ENCODE measurements at places on chromosomes 16 and 17. TPM values are rescaled to one million over a fixed set of nuclear protein-coding genes. Genes with fewer than 3 reads are reported as not detected.

DNA sequence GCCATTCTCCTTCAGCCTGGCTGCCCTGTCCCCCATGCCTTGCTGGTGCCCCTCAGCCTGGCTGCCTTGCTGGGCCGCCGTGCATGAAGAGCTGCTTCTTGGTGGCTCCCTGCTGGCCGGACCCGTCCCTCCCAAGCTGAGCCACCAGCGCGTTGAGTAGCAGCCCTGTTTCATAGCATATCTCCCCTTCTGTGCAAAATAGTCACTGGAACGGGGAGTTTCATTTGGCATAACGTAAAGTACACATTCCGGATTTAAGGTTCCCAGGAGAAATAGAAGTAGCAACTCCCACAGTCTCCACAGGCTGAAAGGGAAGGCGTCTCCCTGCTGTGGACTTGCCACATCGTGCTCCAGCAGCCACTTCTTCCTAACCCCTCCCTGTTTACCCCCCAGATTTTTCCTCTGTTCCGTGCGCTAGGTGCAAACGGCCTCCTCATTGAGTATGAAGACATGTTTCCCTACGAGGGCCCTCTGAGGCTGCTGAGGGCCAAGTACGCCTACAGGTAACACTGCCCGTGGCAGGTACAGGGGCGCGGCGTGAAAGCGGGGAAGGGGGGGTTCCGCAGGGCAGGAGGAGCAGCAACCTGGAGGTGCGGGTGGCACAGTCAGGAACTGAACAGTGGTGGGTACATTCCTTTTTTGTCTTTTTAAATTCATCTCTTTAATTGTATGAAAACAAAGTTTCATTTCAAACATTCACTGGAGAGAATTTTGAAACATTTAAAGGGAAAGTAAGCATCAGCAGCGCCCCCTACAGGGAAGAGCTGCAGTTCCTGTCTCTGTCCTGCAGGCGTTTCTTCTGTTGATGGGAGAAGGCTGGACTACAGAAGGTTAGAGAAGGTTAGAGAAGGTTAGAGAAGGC is 5.8 kb upstream of the OGFOD3 start:
- no peak for DNase-seq

DNA sequence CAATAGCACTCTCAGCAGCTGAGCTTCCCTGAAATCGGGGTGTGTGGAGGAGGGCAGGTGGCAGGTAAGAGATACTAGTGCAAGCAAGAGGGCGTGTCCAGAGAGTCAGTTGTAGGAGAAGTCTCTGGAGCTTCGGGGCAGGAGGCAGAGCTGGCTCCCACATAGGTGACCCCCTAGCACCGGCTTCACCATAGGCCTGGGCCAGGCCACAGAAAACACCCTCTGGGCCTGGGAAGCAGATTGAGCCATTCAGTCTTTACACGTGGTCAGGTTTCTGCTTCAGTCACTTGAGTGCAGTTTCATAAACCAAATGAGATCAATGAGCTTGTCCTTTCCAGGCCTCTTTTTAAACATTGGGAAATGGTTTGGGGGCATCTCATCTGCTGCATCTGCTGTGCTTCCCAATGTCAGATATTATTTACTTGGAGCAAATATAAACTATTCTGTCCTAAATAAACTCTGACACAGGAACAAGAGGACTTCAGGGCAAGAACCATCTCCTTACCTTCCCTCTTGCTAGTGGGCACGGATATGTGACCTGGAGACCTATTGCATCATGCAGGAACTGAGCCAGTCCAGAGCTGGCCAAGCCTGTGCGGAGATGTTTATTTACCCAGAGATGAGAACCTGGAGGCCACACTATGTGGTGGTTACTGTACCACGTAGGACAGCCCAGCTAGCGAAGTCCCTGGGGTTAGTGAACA is 16.1 kb downstream of the CCR7 start:
- peak; percentile 74 for DNase-seq

DNA sequence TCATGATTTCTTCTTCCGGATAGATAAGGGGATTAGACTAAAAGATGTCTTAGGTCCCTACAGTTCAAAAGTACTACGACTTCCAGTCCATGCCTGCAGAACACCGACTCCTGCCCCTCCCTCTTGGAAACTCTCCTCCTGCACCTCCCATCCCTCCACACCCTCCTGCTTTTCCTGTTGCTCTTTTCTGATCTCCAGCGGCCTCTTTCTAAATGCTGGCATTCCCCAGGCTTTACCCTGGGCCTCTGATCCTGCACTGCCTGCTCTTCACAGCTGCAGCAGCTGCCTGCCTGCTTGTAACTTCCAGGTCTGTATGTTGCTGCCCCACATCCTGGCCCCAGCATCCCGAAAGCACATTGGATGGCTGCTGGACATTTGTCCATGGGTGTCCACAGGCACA is 154.2 kb downstream of the KCNJ12 start:
- no peak for DNase-seq

The SBK1 gene
- total RNA-seq = not detected

DNA sequence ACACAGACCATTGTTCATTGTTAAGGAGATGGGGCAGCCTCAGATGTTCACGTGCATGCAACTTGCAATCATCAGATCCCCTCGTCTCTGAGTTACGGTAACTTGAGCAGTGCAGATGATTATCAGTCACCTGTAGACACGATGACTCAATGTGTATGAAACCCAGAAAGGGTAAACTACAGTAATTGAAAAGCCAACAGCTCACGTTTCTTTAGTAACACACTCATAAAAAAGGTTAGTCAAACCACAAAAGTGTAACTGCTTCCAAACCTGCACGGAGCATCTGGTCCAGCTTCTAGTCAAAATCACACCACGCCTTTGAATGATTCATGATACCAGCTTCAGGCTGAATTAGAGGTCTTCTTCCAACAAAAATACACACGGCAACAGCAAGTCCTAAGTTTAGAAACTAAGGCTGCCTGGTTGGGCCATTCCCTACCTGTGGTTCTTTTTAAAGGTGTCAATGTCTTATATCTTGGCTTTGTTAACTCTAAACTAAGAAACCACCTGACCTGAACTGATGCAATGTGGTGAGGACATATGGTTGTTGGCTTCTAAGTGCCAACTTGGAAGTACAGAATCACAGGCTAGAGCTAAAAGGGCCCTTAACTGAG is 32.3 kb downstream of the GRB7 start:
- peak; percentile 75 for DNase-seq

GRCh38 chr17:76240461-76241203 is at the start of gene RNF157:
Gene RNF157 (minus strand): TSS chr17:76240493. CDS start chr17:76240240, 253 bp downstream.
- DNase-seq = peak; percentile 66

- DNase-seq = no peak
Measured at GRCh38 chr16:2277466-2278271, 9.7 kb upstream of the RNPS1 start.

The SOX9 gene
- total RNA-seq = 9.0 TPM

The CENPT gene
- 31.2 TPM for total RNA-seq

The CHST6 gene
- total RNA-seq = 0.96 TPM

DNA sequence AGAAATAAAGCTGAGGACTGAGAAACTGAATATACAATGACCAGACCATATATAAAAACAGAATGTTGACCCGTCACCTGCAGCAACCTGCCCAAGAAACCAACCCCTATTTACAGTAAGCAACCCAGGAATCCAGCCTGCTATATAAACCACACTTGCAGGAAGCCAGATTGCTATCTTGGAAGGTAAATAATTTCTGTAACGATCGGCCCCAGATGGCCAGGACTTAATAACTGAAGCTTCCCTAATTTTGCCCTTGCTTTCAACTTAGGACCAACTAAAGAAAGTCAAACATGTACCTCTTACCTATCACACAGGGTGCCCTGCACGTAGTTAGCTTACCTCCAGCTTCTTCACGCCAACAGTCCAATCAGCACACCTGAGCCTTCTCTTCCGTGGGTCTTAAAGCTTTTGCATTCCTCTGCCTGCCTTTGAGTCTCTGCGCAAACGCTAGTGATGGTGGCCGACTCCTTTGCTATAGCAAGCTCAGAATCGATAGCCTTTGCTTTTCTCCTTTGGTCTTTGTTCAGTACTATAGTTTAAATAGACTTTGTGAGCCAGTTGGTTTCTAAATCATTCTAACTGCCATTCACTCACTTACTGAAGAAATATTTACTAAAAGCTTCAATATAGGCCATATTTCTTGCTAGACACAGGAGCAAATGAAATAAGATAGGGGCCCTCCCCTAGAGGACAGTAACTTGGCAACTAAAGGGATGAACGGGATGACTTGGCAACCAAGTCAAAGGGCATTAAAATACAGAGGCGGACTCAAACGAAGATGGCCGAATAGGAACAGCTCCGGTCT is 31.3 kb downstream of the MPHOSPH6 start:
- no peak for DNase-seq

GRCh38 chr16:1109648-1110047 is 13.6 kb upstream of the C1QTNF8 start:
- DNase-seq = no peak

The CLEC18B gene
- total RNA-seq = not detected

DNA sequence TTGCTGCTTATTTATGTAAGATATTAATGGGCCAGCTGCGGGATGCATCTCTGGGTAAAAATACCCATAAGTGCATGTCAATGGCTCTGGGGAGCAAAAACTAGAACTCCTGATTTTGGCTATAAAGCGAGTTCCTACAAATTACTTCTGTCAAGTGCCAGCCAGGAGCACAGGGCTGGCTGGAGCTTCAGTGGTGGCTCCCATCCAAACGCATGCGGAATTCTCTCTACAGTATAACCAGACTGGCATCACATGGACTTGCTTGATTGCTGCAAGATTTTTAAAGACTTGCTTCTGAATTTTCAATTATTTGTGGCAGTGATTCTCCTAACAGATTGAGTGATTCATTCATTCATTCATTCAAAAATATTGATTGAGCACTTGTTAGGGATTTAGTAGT is 260.9 kb downstream of the PHKB start:
- no peak for DNase-seq

- no peak for DNase-seq
Measured at GRCh38 chr17:29661213-29661612, 38.5 kb upstream of the CORO6 start.
